CD4-positive, alpha-beta T cell treated with Interleukin-17A for 4 hours (primary cell): ENCODE measurements at places on chromosomes 3 and 15.
A peak's percentile ranks its signal among the peaks of the same experiment; 100 is the strongest.

DNA sequence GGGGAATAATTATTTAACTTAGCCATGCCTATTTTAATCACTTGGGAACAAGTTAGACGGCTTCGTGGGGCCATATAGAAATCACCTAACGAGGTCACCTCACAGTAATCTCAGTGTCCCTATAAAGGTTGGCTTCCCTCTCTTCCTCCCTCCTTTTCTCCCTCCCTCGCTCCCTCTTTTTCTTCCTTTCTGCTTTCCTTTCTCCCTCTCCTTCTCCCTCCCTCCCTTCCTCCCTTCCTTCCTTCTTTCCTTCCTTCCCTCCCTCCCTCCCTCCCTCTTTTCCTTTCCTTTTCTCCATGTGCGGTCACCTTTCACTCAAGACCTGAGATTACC is 206.1 kb upstream of the DPH6 start:
- no peak for DNase-seq

- no peak for DNase-seq
These were observed at the start of gene STRA6 for GRCh38 chr15:74202452-74203401. TSS of gene STRA6 (minus strand) at chr15:74202787. CDS start at chr15:74202267, 520 bp downstream.

GRCh38 chr3:119657887-119658702 is 2.3 kb downstream of the POPDC2 start:
- DNase-seq: no peak

- no peak for DNase-seq
These were observed 515.4 kb downstream of the FOXP1 start for GRCh38 chr3:71067977-71068654.

DNA sequence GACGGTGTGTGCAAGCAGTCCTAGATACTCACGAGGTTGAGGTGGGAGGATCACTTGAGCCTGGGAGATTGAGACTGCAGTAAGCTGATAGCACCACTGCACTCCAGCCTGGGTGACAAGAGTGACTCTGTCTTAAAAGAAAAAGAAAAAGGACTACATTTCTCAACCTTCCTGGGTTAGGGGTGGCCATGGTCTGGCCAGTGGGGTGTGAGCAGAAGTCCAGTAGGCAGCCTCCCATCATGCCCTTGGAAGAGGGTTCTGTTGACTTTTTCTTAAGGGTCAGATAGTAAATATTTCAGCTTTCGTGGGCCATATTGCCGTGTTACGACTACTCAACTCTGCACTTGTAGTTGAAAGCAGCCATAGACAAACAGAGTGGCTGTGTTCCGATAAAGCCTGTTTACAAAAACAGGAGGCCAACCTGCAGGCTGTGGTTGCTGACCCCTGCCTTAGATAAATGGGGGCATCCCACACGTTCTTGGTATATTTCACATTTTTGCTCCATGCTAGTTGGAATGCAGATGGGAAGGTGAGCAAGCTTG is 31.0 kb upstream of the PDE8A start:
- no peak for DNase-seq

- DNase-seq: no peak
These were observed 337.2 kb downstream of the SATB1 start for GRCh38 chr3:18087988-18088387.

- DNase-seq: no peak
These were observed 23.2 kb downstream of the RCN2 start for GRCh38 chr15:76954744-76955143.

DNA sequence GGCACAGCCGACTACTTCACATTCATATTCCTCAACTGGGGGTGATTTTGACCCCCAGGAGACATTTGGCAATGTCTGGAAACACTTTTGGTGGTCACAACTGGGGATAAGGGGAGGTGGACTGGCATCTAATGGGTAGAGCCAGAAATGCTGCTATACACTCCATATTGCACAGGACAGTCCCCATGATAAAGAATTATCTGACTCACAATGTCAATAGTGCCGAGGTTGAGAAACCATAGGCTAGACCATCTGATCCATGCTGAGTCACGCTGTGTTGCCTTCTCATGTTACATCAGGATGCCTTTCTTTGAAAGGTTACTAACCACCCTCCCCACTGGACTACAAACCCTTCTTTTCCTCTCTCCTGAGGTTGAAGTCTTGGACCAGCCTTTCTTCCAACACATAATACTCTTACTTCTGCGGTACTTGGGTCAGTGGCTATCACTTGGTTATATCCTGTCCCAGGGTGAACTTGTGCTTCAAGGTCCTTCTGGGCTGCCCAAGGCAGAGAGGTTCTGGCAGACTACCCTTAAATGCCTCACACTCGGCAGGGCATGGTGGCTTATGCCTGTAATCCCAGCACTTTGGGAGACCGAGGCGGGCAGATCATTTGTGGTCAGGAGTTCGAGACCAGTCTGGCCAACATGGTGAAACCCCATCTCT is 68.8 kb downstream of the CTNNB1 start:
- DNase-seq: no peak

DNA sequence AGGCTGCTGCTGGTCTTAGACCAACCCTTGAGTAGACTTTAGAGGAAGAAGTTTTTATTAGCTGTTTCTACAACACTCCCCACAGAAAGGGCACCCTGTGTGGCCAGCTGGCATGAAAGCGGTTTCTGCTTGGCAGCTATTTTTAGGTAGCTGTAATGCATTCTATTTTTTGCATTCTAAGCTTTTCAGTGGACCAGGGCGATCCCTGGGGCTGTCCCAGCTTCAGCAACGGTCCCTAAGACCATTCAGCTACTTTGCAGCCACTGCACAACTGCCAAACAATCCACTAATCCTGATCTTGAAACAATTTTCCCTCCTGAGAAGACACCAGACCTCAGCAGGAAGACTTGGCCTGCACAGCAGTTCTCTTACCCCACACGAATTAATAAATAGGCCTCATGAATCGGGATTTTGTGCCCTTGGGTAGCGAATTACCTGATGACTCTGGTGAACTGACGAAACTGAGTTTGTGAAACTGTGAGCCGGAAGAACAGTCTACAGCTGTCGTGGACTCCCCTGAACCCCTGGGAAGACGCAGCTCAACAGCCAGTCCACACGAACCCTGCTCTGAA is 14.6 kb upstream of the TFRC start:
- no peak for DNase-seq

DNA sequence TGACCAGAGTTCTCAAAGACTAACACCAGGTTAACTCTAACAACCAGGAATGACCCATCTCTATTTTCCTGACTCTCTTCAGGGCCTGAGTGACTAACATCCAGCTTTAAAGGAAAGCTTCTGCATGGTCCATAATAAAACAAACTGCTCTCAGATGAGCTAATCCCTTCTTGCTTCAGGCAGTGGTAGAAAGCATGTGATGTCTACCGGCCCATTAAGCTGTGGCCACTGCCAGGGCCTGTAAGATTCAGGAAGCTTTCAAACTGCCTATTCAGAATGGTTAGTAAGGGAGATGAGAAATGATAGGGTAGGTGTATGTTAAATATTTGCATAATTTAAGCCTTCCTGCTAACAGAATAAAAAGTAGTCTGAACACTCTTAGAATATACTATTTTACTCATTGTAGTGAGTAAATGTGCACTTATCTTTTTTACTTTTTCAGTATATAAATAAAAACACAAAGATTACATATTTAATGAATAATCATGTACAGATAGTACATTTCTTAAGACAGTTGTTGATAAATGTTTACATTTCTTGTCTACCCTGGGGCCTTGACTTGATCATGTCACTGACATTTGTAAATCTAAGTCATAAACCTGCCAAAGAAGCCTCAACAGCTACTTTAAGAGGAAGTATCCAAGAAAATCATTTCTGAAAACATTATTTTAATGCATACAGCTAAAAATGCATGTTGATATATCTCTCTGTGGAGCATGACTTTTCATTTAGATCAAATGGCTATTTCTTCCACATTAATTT is 222.0 kb downstream of the MCTP2 start:
- no peak for DNase-seq

DNA sequence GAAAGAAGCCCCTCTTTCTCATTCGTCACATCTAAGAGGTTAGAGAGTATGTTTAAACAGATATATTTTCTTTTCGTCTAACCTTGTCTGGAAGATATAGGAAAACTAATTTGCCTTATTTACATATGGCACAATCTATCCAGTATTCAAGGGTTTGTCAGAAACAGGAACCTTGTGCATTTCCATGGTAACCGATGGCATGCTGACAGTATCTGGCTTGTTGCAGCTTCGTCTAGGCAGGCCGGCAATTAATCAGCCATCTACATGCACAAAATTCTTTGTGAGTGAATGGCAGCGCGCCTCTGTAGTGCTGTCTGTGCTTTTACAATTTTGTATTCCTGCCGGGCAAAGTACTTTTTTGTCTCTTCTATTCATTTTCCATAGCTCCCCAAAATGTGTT is 294.0 kb upstream of the SOX2 start:
- DNase-seq: no peak

DNA sequence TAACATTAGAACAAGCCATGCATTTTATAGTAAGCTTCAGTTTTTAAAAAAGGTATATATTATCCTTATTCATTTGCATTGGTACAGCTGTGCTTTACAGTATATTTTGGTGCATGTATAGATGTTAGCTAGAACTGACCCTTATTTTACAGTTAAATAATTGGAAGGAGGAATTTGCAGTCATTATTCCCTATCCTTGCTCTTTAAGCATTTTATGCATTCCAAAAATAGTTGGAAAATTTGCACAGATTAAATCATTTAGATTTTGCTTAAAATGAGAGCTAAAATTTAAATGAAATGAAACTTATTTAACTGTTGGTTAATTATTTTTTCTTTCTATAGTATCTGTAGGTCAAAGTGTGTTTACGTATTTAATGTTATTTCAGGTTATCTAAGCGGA is 667.1 kb downstream of the NAALADL2 start:
- no peak for DNase-seq

DNA sequence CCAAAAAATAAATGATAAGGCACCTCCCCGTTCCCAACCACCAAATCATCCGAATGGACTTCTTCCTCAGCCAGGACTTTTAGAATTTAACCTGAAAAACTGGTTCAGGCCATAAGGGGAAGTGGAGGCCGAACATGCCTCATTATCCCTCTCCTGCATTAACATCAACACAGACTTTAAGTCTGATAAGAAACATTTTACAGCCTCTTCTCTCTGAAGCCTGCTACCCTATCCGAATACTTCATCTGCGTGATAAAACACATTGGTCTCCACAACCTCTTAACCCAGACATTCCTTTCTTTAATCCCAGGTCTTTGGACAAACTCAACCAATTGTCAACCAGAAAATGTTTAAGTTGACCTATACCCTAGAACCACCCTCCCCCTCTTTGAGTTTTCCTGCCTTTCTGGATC is 850 bp upstream of the SLC41A3 start:
- DNase-seq: no peak

DNA sequence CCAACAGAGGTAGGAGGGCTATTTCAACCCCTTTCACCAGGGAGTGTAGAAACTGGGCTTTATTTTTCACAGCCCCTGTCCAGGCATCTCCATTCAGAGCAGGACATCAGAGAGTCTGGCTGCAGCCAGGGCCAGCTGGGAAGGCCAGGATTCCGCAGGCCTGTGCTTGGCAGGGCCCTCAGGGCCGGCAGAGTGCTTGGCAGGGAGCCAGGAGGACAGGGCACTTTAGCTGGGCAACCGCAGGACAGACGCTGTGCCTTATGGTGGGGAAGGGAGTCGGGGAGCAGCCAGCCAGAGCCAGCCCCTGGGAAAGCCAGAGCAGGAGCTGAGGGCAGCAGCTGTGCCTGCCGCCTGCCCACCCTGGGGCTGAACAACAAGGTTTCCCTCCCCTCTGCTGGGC is 34.5 kb upstream of the IQCF6 start:
- DNase-seq: no peak

DNA sequence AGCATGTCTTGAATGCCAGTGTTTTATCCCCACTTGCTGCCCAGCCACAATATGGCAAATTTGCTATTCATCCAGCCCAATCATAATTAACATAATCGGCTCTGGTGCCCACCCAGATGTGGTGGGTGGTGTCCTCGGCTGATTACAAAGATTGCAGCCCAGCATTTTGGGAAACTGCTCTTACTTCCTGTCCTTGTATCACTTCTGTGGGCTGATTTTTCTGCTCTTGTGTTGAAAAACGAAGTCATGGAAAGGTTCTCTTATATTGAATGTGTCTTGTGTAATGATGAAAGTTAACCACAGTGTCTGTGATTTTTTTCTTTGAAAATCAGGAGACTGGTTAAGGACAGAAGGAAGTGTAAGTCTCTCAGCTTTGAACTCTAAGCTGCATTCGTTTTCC is 141.7 kb downstream of the CACNA2D3 start:
- no peak for DNase-seq

DNA sequence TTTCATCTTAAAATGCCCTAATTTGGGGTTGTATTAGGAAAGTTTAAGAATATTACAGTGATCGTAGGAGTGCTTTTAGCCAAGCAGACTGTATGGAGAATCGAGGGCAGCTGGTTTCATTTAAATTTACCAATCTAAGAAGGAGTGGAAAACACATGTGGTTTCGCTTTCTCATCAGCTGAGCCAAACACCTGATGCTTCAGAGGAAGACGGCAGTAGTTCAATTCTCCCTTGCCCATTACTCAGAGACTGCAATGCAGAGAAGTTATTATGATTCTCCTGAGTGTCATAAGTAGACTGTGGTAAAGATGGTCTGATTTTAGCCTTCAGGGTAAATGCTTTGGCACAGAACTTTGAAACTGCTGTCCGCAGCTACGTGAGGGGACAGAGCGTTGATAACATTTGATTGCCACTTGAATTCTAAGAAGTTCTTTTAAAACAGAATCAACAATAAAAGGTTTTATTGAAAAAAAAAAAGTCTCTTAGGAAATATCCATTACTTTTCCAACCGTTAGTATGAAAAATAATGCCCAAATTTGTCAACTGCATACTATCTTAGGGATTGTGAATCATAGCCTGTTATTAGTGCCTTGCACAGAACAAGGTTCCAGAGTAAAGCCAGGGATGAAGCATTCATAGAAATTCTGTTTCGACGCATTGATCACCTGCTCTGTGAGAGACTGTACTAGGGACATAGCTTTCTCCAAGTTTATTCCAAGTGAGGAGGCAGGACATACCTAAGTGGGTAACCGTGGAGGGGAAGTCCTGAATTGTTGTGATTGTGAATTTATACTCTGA is 25.6 kb downstream of the LYSMD4 start:
- DNase-seq: peak; percentile 42

GRCh38 chr3:149541091-149541491 is 66.6 kb downstream of the TM4SF4 start:
- DNase-seq: no peak

GRCh38 chr3:111548756-111549155 is 6.8 kb downstream of the CD96 start:
- peak; percentile 24 for DNase-seq

GRCh38 chr3:181987736-181988135 is 276.0 kb downstream of the SOX2 start:
- no peak for DNase-seq

GRCh38 chr3:166444336-166444735 is 607.1 kb upstream of the BCHE start:
- DNase-seq: no peak

GRCh38 chr15:71319935-71320334 is 204.7 kb downstream of the THSD4 start:
- DNase-seq: no peak

- peak; percentile 50 for DNase-seq
These were observed 41.2 kb downstream of the LIPC start for GRCh38 chr15:58472821-58473581.

DNA sequence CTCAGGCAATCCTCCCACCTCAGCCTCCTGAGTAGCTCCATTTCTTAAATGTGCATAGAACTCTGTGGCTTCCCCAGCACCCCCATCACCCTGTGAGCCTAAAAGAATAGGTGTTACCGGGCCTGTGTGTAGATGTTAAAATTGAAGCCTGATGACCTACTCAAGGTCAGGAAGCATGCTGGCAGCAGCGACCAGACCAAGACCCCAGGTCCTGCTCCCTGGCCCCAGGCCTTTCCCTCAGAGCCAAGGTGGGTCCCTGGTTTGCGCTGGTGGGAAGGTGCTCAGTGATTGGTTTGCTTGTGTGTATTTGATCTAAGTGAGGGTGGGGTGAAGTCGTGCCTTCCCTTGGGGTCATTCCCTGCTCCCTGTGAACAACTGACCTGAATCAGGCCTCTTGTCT is 18.4 kb upstream of the CRABP1 start:
- no peak for DNase-seq
